ENCODE measurements at places on chromosomes 3 and 15. TPM values are rescaled to one million over a fixed set of nuclear protein-coding genes. Genes with fewer than 3 reads are reported as not detected.

GRCh38 chr3:120664926-120665325, 17.1 kb downstream of the HGD start:
- DNase-seq: no peak
- no peak overlapping the region for H3K4me3 ChIP-seq
- no peaks in the 10 kb centered on the region for H3K36me3 ChIP-seq
- H3K27me3 ChIP-seq: no peaks in the 10 kb centered on the region
- no peak overlapping the region for H3K27ac ChIP-seq

DNA sequence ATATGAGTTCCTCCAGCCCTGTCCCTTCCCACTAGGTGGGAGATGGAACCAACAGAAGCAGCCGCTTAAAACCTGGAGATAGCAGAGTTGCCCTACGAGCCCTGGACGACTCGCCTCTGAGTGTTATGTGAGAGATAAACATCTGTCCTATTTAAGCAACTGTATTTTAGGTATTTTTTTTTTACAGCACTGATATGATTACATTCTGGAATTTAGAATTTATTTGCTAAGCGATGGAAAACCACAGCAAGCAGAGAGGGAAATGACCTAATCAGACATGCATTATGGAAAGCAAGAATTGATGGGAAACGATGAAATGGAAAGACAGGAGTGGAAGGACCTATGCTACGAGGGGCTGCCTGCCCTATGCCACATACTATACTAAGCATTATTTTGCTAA, 379.0 kb upstream of the IL12A start:
- H3K27ac ChIP-seq: no peak overlapping the region
- H3K27me3 ChIP-seq: no peaks in the 10 kb centered on the region
- H3K4me1 ChIP-seq: no peaks in the 10 kb centered on the region
- H3K4me3 ChIP-seq: no peak overlapping the region
- no peaks in the 10 kb centered on the region for H3K36me3 ChIP-seq

DNA sequence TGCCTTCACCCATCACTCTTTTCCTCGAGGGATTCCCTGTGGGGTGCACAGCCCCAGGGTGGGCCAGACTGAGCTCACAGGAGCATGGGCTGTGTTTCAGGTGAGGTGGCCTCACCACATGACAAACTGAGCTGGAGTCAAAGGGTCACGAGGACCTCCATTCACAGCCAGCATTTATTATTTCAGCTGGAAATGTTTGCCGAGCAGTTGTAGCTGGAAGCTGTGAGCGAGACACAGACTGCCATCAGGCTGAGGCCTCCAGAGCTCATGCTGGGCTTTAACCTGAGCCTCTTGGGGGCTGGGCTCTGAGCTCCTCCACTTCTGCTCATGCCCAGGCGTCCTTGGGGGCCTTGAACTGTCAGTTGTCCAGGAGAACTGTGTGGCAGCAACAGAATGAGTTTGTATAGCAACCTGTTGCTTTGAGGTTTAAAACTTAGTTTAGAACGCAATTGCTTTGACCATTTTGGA, 57.5 kb downstream of the FLNB start:
- no peak overlapping the region for H3K4me3 ChIP-seq
- no peaks in the 10 kb centered on the region for H3K27me3 ChIP-seq
- DNase-seq: peak; percentile 76

GOLGA8J gene
- not detected for total RNA-seq

DNA sequence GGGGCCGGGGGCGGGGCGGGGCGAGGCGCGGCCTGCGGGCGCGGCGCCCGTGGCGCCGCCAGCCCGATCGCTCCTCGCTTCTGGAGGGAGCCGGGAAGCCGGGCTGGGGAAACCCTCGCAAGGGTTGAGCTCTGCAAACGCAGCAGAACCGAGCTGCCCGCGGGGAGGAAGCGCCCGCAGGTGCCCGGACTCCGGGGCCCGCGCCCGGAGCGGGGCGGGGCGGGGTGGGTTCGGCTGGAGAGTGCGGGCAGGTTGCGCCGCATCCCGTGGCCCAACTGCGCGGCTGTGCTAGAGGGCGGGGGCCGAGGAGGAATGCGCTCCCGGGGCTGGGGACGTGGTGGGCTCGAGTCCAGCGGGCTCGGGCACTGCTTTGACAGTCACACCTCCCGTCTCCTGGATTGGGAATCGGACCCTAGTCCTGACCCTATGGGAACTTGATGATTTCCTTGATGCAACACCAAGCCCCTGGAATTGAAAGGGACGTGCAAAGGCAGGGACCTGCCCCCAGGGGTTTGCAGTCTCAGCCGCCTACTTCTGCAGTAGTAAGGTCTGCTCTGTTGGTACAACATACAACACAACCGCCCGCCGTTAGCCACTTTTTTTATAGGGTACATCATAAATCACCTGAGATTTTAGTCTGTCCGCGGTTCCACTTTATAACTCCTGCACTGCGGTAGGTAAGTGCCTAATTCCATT, 34.3 kb downstream of the ZBTB38 start:
- H3K4me1 ChIP-seq: peaks cover 63% of the 10 kb centered on the region
- DNase-seq: peak; percentile 80
- H3K27me3 ChIP-seq: no peaks in the 10 kb centered on the region
- peak overlapping the region; percentile 57 for H3K4me3 ChIP-seq
- H3K27ac ChIP-seq: peak overlapping the region; percentile 97

MEX3B gene
- total RNA-seq: 0.52 TPM

PLA2G4F gene
- 2.0 TPM for total RNA-seq

DNA sequence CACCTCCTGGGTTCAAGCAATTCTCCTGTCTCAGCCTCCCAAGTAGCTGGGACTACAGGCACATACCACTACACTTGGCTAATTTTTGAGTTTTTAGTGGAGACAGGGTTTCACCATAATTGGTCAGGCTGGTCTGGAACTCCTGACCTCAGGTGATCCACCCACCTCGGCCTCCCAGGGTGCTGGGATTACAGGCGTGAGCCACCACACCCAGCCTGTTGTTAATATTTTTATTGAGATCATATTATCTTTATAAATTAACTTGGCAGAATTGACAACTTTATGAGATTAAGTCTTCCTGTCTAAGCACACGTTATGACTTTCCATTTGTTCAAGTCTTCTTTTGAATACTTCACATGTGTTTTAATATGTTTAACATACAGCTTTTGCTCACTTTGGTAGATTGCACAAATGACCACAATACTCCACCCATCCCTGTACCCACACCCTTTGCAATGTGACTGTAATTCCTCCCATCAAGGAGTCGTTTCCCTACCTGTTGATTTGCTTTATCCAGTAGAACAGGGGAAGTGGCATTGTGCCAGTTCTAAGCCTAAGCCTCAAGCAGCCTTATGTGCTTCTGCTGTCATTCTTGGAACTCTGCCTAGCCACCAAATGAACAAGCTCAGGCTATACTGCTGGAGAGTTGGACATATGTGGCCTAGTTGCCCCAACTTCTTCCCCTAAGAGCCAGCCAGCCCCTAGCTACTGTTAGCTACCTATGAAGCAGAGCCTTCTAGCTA, 8.2 kb downstream of the XYLB start:
- no peaks in the 10 kb centered on the region for H3K4me1 ChIP-seq
- H3K27ac ChIP-seq: no peak overlapping the region
- H3K36me3 ChIP-seq: no peaks in the 10 kb centered on the region

- H3K4me1 ChIP-seq: no peaks in the 10 kb centered on the region
- H3K27ac ChIP-seq: no peak overlapping the region
- H3K36me3 ChIP-seq: no peaks in the 10 kb centered on the region
- no peak overlapping the region for H3K4me3 ChIP-seq
Measured at GRCh38 chr3:16366581-16366980, 101.6 kb downstream of the OXNAD1 start.

- H3K36me3 ChIP-seq: no peaks in the 10 kb centered on the region
- no peak for DNase-seq
- H3K4me3 ChIP-seq: no peak overlapping the region
- no peak overlapping the region for H3K27ac ChIP-seq
Measured at GRCh38 chr15:99735868-99736267, 2.6 kb upstream of the LYSMD4 start.

CAND2 gene
- 6.6 TPM for total RNA-seq

DNA sequence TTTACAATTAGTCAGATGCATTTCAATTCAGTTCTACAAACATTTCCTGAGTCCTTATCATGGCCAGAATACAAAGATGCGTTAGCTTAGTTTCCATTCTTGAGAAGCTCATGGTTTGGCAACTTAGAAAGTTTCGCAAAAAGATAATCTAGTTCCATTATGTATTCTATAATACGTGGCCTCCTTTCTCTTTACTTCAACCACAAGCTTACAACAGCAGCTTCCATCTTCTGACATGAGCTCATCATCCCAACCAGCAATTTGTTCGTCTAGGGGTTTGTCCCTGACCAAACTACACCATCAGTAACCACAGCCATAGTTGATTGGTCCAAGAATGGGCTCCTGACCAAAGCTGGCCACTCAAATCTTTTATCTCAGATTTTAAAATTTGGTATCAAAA, 267.6 kb upstream of the TBC1D5 start:
- no peak overlapping the region for H3K4me3 ChIP-seq
- DNase-seq: no peak
- no peaks in the 10 kb centered on the region for H3K4me1 ChIP-seq
- H3K27me3 ChIP-seq: no peaks in the 10 kb centered on the region
- H3K36me3 ChIP-seq: no peaks in the 10 kb centered on the region

DNA sequence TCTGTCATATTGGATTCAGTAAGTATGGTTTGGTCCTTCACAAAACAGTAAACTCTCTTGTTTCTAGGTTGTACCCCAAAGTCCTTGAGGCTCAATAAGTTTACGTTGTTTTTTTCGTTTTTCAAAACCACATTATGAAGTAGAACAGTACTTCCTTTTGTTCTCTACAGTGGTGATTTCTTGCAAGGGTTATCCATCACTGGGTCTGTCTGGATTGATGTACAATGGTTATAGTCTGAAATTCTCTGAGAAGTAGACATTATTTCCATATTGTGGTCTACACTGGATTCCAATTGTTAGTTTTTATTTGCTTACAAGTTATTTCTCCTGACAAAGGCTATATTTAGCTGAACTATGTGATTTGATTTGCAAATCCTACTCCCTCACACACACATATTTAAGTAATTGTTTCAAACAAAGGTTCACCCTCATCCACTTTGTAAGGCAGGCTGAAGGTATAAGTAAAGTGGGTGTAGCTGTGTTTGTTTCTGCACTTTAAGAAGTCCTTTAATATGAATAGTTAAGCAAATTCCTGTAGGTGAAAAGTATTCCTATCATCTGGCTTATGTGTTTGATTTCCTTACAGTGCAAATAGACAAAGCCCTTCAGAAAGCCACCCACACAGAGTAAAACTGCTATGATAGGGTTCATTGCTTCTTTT, 64.2 kb upstream of the MME start:
- H3K4me3 ChIP-seq: no peak overlapping the region
- no peak for DNase-seq
- H3K27ac ChIP-seq: no peak overlapping the region
- no peaks in the 10 kb centered on the region for H3K36me3 ChIP-seq

SLC12A1 gene
- total RNA-seq: not detected

- DNase-seq: no peak
- no peaks in the 10 kb centered on the region for H3K4me1 ChIP-seq
- no peak overlapping the region for H3K27ac ChIP-seq
- no peak overlapping the region for H3K4me3 ChIP-seq
- H3K36me3 ChIP-seq: no peaks in the 10 kb centered on the region
- H3K27me3 ChIP-seq: no peaks in the 10 kb centered on the region
Measured at GRCh38 chr3:178271740-178272387, 264.4 kb upstream of the KCNMB2 start.

GRCh38 chr3:184700759-184701158, 11.1 kb downstream of the MAGEF1 start:
- H3K4me3 ChIP-seq: no peak overlapping the region
- no peak overlapping the region for H3K27ac ChIP-seq
- no peak for DNase-seq
- H3K4me1 ChIP-seq: no peaks in the 10 kb centered on the region

- H3K4me1 ChIP-seq: peaks cover 3% of the 10 kb centered on the region
- H3K4me3 ChIP-seq: no peak overlapping the region
- no peaks in the 10 kb centered on the region for H3K36me3 ChIP-seq
- H3K27ac ChIP-seq: no peak overlapping the region
- H3K27me3 ChIP-seq: no peaks in the 10 kb centered on the region
- DNase-seq: no peak
Measured at GRCh38 chr3:168878655-168879054, 782.9 kb upstream of the GOLIM4 start.

GRCh38 chr3:79167651-79168416, 600.0 kb downstream of the ROBO1 start:
- no peaks in the 10 kb centered on the region for H3K27me3 ChIP-seq
- H3K4me1 ChIP-seq: no peaks in the 10 kb centered on the region
- DNase-seq: no peak

DNA sequence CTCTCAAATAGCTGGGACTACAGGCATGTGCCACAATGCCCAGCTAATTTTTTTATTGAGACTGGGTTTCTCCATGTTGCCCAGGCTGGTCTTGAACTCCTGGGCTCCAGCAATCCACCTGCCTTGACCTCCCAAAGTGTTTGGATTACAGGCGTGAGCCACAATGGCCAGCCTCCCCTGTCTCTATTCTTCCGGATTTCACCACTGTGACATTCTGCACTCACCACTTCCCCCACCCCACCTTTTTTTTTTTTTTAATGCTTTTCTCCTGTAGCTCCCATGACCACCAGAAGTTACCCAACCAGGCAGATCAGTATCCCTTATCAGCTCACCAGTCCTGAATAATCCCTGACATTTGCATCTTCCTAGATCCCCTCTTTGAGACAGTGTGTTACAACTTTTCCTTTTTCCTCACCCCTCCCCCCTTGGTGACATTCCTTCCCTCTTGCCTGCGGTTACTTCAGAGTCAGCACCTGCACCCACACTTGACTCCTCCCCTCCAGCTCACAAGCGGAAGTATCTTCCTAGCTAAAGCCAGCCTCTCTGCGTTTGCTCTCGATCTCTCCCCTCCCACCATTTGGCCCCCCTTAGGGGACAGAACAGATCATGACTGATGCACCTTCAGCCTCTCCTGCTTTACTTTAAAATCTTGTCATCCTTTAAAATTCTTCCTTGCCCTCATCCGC, 13.5 kb upstream of the ZNF592 start:
- peak; percentile 75 for DNase-seq
- peaks cover 11% of the 10 kb centered on the region for H3K4me1 ChIP-seq
- H3K27me3 ChIP-seq: no peaks in the 10 kb centered on the region
- H3K36me3 ChIP-seq: no peaks in the 10 kb centered on the region
- H3K4me3 ChIP-seq: no peak overlapping the region

DNA sequence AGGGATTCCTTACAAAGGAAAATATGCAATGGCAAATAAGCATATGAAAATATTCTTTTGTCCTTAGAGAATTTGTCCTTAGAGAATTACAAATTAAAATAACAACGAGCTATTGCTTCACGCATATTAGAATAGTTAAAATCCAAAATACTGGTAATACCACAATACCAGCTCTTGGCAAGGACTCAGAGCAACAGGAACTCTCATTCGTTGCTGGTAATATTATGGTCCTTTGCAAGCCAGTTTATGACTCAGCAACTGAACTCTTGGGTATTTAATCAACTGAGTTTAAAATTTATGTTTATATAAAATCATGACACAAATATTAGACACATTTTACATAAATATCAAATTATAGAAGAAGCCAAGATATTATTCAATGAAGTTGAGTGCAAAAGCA, 1730.4 kb downstream of the SI start:
- H3K27ac ChIP-seq: no peak overlapping the region
- H3K36me3 ChIP-seq: no peaks in the 10 kb centered on the region
- no peak overlapping the region for H3K4me3 ChIP-seq
- H3K27me3 ChIP-seq: no peaks in the 10 kb centered on the region
- H3K4me1 ChIP-seq: no peaks in the 10 kb centered on the region

Measured in body of pancreas (tissue), 4 donors.